ENCODE measurements at places on chromosomes 7 and 10. TPM values are rescaled to one million over a fixed set of nuclear protein-coding genes. Genes with fewer than 3 reads are reported as not detected.

The FUOM gene
- polyA plus RNA-seq: 2.7 TPM

The ADAM12 gene
- polyA plus RNA-seq: 14.8 TPM

The SORCS1 gene
- 2.7 TPM for polyA plus RNA-seq

The GLCCI1 gene
- polyA plus RNA-seq: 20.6 TPM

The COL26A1 gene
- 1.3 TPM for polyA plus RNA-seq

The AKR1B1 gene
- 104 TPM for polyA plus RNA-seq

The ZNF777 gene
- polyA plus RNA-seq: 10.7 TPM

The HTRA1 gene
- polyA plus RNA-seq: 156 TPM

The TCAF2 gene
- polyA plus RNA-seq: 5.4 TPM

The ANKRD7 gene
- 0.42 TPM for polyA plus RNA-seq

The TEX47 gene
- not detected for polyA plus RNA-seq

The SYT15B gene
- polyA plus RNA-seq: 0.84 TPM

The ITPRID1 gene
- 0.82 TPM for polyA plus RNA-seq

The AS3MT gene
- polyA plus RNA-seq: 9.1 TPM

The FAM180A gene
- polyA plus RNA-seq: 1.1 TPM

The PALD1 gene
- polyA plus RNA-seq: 15.4 TPM

The KEL gene
- 0.77 TPM for polyA plus RNA-seq

The TMEM196 gene
- 0.15 TPM for polyA plus RNA-seq

The CDC14C gene
- polyA plus RNA-seq: not detected

The TIAL1 gene
- polyA plus RNA-seq: 88.6 TPM

The AQP1 gene
- 77.5 TPM for polyA plus RNA-seq

The CHN2 gene
- 10.0 TPM for polyA plus RNA-seq

The SLC26A5 gene
- polyA plus RNA-seq: 0.17 TPM

The UCMA gene
- 0.72 TPM for polyA plus RNA-seq

The RNF148 gene
- 0.12 TPM for polyA plus RNA-seq

The HOXA9 gene
- 25.4 TPM for polyA plus RNA-seq

The SEMA4G gene
- 8.5 TPM for polyA plus RNA-seq

The PHYH gene
- 51.5 TPM for polyA plus RNA-seq
